ENCODE measurements at places on chromosomes 1 and 21. TPM values are rescaled to one million over a fixed set of nuclear protein-coding genes. Genes with fewer than 3 reads are reported as not detected.

RGS8 gene
- total RNA-seq: not detected

ADAM30 gene
- total RNA-seq: not detected

TMEM51 gene
- total RNA-seq: 6.5 TPM

DNA sequence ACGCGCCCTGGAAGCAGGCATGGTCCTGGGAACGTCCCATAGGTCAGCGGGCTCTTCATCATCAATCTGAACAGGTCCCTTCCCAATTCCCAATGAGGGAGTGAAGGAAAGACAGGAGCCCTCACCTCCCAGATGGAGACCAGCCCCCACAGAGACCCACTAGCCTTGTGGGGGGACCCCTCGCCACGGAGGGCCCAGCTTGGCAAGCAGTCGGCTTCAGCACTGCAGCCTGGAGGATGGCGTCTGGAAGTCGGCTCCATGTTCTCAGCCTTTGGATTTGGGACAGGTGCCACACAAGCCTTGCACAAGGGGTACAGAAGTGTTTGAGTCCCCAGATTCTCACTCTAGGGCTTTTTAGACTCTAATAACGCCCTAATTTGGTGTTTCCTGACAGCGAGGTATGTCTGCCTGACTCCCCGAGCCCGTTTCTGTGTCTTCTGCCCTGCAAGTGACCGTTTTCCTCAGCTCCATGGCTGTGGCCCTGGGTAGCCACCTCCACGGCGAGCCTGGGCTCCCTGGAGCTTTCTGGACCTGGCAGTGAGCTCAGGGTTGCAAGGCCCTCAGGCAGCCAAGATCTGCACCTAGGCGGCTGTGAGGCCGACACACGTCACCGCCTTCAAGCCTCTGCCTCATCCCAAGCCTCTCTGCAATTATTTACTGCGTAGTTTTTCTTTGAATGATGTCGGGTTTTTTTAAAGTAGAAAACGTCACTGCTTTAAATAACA, 25.0 kb upstream of the SUMO3 start:
- no peak for DNase-seq

CCDC30 gene
- total RNA-seq: 5.8 TPM

VANGL1 gene
- 14.3 TPM for total RNA-seq

HPDL gene
- total RNA-seq: 1.4 TPM

- DNase-seq: peak; percentile 46
Measured at GRCh38 chr1:30822966-30823581, 65.5 kb upstream of the LAPTM5 start.

GRCh38 chr1:74611887-74612286, 61.7 kb downstream of the ERICH3 start:
- DNase-seq: no peak

GRCh38 chr1:29245261-29245660, 8.9 kb downstream of the PTPRU start:
- DNase-seq: no peak

- DNase-seq: no peak
Measured at GRCh38 chr1:37839676-37840075, 19.7 kb downstream of the MTF1 start.

- DNase-seq: no peak
Measured at GRCh38 chr21:33871171-33871570, 44.4 kb downstream of the ATP5PO start.

DNA sequence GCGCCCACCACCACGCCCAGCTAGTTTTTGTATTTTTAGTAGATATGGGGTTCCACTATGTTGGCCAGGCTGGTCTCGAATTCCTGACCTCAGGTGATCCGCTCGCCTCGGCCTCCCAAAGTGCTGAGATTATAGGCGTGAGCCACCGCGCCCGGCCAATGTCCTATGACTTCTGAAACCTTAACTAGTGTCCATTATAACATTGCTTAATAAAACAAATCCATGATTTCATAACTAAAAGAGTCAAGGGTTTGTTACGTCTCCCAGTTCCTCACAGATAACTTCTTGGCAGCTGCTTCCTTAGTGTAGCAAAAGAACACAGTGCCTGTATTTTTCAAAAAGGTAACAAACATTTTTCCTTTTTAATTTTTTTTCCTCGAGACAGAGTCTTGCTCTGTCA, 53.6 kb downstream of the FBXO42 start:
- no peak for DNase-seq

CLCA1 gene
- total RNA-seq: not detected

- peak; percentile 32 for DNase-seq
Measured at GRCh38 chr1:88276163-88276562, 407.9 kb upstream of the PKN2 start.

- DNase-seq: no peak
Measured at GRCh38 chr21:17391811-17392340, 121.0 kb upstream of the CXADR start.

KCNT2 gene
- total RNA-seq: 8.0 TPM

DNA sequence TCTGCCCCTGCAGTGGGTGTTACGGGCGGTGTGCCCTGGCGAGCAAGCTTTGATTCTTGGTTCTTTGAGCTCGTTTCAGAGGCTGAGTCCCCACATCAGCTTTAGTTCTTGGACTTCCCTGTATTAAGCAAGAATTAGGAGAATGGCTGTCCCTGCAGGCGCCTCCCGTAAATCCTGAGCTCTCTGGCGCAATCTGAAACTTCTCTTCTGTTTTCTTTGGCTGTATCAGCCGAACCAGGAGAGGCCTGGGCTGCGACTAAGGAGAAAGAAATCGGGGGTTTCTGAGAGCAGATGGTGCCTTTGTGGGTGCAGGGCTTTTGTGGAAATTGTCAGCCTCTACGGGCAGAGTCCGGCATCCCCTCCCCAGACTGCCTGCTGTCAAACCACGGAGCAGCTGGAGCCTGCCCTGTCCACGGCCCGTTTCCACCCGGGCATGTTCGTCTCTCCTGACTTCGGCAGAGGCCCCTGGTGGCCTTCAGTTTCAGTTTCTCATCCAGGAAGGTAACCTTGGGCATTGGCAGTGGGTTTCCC, 17.9 kb downstream of the CSTB start:
- peak; percentile 88 for DNase-seq

- DNase-seq: no peak
Measured at GRCh38 chr1:3687504-3687903, 35.2 kb downstream of the TP73 start.

- DNase-seq: no peak
Measured at GRCh38 chr1:153883223-153883622, 39.5 kb downstream of the GATAD2B start.

- no peak for DNase-seq
Measured at GRCh38 chr1:97356309-97356708, 564.5 kb downstream of the DPYD start.

DNA sequence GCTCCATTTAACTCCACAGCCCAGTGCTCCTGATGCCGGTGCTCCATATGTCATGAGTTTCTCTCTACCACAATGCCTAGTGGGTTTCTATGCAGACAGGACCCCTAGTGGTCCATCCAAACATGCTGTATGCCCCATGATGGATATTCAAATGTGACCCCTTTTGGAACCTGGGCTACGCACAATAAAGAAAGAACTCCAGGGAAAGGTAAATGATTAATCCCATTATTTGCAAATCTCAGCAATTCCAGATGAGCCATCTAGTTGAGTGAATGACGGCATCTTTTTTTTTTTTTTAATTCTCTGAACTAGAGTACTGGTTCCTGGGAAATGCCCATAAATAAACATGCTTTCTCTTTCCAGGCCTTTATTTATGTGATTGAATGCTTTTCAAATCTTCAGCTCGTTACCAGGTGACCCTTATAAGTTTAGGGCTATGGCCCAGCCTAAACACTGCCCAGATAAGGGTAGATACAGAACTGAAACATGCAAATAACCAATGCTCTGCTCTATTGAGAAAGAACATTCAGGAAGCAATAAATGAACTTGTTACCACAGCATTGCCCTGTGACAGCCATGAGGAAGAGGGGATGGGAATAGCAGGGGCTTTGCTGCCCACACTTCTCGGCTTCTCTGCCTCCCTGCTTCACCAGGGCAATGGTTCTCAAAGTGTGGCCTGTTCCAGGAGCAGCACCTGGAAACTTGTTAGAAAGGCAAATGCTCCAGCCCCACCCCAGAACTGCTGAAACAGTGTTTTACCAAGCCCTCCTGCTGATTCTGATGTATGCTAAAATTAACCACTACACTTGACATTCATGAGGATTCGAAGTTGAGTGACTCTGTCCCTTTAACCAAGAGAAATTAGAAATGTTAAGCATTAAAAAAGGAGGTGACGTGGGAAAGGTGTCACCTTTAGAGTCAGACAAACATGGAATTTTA, 151.7 kb downstream of the SEC16B start:
- no peak for DNase-seq

DNA sequence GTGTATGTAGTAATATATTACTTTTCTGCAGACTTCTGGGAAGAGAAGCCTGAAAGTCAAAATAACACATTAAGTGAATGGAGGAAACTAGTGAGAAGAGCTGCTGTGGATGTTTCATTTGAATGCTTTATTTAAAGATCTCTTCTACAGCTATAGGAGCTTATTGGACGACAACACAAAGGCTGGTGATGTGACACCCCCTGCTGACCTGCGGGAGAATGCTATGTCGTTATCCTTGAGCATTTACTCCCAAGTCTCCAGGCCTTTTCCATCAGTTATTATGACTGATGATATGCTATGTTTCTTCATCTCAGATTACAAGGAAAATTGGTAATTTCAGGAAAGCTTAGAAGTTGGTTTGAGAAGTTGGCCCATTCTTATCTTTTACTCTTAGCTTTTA, 22.3 kb upstream of the PLA2G4A start:
- peak; percentile 61 for DNase-seq

GRCh38 chr21:26120828-26121227, 49.7 kb downstream of the APP start:
- DNase-seq: no peak

- DNase-seq: no peak
Measured at GRCh38 chr1:24656046-24656445, 12.9 kb downstream of the SRRM1 start.

DNA sequence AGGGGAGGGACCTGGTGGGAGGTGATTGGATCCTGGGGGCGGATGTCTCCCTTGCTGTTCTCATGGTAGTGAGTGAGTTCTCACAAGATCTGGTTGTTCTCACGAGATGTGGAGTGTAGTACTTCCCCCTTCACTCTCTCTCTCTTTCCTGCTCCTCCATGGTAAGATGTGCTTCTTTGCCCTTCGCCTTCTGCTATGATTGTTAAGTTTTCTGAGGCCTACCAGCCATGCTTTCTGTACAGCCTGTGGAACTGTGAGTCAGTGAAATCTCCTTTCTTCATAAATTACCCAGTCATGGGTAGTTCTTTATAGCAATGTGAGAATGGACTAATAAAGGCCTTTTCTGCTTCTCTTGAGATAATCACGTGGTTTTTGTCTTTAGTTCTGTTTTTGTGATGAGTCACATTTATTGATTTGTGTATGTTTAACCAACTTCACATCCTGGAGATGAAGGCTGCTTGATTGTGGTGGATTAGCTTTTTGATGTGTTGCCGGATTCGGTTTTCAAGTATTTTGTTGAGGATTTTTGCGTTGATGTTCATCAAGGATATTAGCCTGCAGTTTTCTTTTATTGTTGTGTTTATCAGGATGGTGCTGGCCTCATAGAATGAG, 45.5 kb downstream of the RABGAP1L start:
- DNase-seq: no peak

DNA sequence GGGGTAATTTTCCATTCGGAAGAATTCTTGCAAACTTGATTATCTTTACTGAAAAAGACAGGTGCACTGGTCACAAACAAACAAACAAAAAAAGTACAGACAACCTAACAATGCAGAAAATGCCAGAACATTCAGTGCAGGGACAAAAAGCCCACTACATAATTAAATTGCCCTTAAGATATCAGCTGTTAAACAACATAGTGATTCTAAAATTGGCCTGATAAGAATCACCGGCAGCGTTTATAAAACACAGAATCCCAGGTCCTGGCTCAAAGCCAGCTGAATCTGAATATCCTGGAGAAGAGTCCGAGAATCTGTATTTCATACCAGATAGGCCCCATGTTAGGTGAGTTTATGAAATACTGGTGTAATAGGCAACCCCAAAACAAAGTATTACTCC, 6.1 kb downstream of the PLPP3 start:
- DNase-seq: peak; percentile 38

DNA sequence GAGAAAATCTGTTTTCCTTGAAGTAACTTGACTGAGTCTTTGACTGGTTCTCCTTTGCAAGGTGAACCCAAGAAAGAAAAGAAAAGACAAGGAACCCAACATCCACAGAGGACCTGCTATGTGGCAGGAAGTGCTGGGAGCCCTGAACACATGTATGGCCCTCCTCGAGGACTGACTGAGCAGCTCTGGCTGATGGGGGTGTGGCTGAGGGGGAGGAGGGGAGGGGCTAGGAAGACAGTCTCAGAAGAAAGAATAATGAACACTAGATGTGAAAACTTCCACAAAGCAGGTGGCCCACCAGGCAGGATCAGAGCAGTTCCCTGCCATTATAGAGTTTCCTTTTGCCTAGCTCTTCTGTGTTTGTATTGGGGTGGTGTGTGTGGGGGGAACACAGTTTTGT, 26.1 kb downstream of the NENF start:
- no peak for DNase-seq

DNA sequence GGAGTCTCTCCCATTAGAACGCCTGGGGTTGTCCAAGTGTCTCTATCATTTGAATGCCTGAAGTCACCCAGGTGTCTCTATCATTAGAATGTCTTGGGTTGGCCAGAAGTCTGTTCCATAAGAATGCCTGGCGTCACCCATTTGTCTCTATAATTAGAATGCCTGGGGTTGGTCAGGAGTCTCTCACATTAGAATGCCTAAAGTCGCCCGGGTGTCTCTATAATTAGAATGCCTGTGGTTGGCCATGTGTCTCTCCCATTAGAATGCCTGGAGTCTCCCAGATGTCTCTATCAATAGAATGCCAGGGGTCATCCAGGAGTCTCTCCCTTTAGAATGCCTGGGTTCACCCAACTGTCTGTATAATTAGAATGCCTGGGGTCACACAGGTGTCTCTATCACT, 54.5 kb downstream of the RNF187 start:
- DNase-seq: no peak

DNA sequence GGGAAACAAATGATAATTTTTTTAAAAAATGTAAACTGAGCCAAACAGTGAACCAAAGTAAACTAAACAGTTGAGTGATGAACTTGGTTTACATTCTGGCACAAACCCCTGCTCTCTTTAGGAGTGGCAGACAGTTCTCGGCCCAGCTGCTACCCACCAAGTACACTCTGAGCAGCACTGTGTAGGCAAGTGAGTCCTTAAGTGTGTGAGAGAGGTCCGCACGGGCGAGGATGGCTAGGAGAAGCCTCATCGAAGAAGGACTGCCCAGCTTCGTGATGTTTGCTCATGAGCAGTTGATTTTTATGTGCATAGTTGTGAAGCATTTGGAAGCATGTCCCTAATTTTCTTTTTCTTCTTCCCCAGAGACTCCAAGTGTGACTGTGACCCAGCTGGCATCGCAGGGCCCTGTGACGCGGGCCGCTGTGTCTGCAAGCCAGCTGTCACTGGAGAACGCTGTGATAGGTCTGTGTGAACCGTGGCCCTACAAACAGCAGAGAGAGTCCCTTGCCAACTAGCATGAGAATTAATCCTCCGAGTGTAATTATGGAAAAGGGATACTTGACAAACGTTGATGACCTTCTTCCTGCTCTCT, 32.1 kb downstream of the LAMC2 start:
- DNase-seq: no peak

FAM72D gene
- total RNA-seq: not detected

DNA sequence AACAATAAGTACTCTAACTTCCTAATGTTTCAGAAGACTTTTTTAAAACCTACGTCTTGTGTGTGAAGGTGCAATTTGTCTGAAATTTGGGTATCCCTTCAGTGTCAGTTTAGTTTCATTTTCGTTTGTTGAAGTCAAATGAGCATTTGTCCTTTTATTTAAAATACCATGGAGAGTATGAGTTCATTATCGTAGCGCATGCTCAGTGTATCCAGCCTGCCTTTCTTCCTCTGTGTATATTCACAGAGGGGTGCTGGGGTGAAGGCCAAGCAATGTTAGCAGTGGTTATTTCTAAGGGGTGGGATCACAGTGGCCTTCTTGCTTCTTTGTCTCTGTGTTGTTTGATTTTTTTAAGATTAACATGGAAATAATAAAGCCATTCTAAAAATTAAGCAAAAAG, 43.2 kb downstream of the CNN3 start:
- peak; percentile 80 for DNase-seq

Measured in fibroblast of the aortic adventitia (primary cell).